ENCODE measurements at places on chromosomes 5 and 9.

DNA sequence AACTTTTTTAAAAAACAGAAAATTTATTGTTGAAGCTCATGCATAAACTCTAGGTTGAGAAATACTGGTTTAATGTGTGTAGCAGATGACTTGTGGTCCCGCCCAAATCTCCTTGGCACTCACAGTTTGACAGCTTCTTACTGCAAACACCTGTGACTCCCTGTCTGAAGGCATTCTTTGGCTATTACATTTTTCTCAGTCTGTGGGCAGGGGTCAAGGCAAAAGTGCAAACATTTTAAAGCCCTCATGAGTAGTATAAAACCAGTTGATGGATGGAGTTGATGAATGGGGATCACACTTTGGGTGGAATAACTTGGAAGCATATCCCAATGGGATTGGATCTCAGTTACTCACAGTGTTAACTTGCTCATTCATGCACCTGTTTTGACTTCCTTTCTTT lies 1007.0 kb upstream of the NUDT12 start:
- no peak for DNase-seq

DNA sequence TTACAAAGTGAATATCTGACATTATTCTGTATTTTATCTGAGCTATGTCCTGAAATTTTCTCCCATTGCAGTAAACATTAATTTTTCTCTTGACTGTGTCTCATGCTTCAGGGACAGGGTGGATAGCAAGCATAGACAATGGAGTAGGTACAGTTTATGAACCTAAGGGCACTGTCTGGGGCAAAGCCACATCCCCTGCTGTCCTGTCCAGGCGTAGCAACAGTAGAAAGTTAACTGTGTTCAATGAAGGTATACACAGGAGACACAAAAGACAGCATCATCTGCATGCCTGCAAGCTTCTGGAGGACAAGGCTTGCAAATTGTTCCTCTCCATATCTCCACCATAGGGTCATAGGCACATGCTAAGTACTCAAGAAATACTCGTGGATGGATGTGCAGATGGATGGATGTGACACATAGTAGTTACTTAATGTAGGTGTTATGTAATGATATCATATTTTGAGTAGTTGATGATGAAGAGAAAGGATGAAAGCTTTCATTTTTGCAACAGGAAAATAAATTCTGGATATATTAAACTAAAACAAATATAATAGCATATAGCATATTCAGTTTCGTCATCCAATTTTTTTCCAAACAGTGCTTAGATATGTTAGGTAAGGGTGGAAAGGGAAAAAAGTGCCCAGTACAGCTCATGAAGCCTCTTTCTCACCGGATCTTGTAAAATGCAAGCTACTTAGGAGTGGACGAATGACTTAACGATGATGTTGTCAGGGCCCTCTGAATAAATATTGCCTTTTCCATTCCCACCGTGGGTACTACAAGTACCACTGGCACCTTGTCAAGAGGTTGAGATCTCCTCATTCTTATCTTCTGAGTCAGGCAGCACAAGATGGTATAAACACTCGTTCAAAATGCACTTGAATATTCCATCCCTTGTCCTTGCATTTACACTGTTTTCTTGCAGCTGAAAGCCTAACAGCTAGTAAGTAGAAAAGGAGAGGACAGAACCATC lies 19.9 kb upstream of the ZSWIM6 start:
- DNase-seq = no peak

GRCh38 chr9:126171641-126172040 lies 155.0 kb upstream of the MVB12B start:
- no peak for DNase-seq

GRCh38 chr9:76453785-76454184 lies 5.2 kb upstream of the GCNT1 start:
- DNase-seq = no peak

DNA sequence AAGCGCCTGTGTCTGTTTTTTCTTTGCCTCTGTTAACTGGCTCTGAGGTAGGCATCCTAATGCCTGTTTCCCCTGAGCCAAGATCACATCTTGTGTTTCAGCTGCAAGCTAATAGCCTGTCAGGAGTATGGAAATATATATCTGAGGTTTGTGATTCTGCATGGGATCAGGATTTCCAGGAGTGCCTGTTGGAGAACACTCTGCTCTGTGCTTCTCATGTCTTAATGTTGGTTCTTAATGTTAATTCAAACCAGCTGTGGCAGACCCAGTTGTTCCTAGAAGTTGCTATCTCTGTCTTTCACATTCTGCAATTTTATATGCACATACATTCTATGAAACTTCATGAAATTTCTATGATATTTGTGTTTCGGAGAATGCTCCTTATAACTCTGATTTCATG lies 72.1 kb downstream of the PGM5 start:
- DNase-seq = no peak

GRCh38 chr5:13648822-13649221 lies 295.7 kb downstream of the DNAH5 start:
- DNase-seq = no peak

DNA sequence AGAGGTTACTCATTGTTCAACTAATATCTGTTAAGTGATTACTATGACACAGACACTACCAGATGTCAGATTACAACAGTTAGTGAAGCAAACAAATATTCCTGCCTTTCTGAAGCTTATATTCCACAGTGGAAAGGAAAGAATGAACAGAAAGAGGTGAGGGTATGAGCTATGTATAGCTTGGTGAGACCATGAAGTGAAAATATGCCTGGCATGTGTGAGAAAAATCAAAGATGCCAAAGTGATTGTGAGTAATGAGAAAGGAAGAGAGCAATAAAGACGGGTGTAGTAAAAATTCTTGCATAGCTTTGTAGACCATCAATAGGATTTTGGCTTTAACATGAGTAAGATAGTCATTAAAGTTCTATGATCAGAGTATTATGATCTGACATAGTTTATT lies 734.5 kb upstream of the NUDT12 start:
- no peak for DNase-seq

GRCh38 chr5:87137283-87137682 lies 130.4 kb upstream of the RASA1 start:
- DNase-seq = no peak

GRCh38 chr5:143229896-143230675 lies 173.4 kb downstream of the NR3C1 start:
- no peak for DNase-seq
